GM12892 (cell line): ENCODE measurements at places on chromosomes 2 and 18.

DNA sequence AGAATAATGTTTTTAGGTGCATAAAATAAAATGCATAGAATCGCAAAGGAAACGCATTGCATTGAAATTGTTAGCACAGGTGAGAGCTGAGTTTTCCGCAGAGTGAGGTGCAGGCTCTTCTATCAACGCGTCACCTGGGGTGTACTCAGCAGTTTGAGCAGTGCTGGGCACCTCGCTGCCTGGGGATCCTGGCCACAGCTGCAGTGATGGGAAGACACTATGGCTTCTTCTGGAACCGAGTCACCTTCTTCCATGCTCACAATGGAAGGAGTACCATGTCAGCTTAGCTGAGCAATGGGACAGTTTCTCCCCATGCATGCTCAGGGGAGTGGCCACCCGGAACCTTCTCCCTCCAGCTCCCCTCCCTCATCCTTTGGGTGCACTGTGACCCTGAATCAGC lies 95.4 kb upstream of the OTOS start:
- DNase-seq, result no peak

GRCh38 chr2:172095146-172095904 lies 7.4 kb downstream of the DLX2 start:
- peak; percentile 75 for DNase-seq

- no peak for DNase-seq
These were observed 56.1 kb downstream of the HS6ST1 start for GRCh38 chr2:128262315-128263253.

DNA sequence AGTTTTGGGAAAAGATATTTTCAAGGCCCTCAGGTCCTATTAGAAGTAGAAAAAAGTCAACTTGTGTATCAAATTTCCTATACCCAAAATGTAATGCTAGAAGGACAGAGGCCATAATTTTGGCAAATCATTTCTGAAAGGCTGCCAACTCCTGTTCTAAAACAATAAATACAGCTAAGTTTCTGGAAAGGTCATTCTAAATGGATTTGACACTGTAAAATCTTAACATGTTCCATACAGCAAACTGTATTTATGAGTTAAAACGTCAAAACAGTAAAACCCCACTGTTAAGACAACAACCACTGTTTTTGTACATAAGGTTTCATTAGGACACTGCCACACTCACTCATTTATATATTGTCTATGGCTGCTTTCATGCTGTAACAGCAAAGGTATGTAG lies 9.7 kb downstream of the FAM98A start:
- no peak for DNase-seq

DNA sequence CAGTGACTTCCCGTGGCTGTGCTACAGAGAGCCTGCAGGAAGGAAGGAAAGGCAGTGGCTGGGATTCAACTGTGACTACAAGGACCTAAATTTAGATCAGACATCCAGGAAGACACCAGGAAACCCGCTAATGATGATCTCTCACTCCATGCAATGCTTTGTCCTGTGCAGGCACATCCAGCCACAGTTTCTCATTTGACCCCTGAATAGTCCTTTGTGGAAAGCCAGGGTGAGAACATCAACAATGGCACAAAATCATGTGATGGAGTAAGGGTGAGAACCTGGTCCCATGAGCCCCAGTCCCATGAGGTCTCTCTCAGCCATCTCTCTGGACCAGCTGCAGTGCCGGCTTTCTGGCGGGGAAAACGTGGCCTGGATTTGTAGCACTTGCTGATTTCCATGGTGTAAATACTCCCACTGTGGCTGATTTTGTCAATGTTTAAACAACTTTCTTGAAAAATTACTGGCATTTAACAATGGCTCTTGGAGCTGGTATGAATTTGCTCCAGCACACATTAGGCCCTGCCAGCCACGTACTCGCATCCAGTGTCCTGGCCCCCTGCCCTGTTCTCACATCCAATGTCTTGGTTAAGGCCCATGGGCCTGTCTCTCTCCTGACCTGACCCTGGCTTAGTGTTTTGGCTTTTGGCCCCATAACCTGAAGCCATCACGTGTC lies 159.0 kb upstream of the HAAO start:
- DNase-seq, result no peak

- no peak for DNase-seq
These were observed 104.9 kb downstream of the RBMS1 start for GRCh38 chr2:160388464-160389263.

DNA sequence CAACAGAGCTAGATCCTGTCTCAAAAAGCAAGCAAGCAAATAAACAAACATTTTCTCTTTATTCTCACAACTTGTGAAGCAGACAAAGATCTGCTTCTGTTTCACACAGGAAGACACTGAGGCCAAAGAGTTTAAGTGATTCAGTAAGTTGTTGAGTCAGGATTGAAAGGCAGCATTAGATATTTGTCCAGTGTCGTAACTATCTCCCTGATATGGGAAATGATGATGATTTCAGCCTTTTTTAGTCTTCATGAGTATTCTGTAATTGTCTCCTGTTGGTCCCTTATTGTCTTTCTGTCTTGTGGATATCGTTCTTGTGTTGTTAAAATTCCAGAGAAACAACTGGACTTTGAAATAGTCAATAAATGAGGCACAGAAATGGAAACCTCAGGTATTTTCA lies 59.6 kb downstream of the GATA6 start:
- no peak for DNase-seq

DNA sequence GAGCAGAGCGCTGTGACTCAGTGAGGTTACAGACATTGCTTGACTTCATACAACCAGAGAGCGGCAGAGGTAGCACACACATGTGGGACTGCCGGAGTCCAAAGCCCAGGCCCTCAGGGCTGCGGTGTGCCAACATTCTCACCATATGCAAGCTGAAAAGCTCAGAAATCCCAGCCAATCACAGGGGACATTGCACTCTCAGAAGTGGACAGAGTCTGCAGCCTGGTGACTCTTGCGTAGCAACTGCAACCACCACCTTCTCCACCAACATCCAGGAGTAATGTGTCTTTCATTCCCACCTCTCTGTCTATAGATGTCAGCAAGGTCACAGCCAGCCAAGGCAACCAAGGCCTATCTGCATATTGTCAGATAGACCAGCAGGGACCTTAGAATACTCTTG lies 158.1 kb downstream of the TTC32 start:
- DNase-seq, result no peak

DNA sequence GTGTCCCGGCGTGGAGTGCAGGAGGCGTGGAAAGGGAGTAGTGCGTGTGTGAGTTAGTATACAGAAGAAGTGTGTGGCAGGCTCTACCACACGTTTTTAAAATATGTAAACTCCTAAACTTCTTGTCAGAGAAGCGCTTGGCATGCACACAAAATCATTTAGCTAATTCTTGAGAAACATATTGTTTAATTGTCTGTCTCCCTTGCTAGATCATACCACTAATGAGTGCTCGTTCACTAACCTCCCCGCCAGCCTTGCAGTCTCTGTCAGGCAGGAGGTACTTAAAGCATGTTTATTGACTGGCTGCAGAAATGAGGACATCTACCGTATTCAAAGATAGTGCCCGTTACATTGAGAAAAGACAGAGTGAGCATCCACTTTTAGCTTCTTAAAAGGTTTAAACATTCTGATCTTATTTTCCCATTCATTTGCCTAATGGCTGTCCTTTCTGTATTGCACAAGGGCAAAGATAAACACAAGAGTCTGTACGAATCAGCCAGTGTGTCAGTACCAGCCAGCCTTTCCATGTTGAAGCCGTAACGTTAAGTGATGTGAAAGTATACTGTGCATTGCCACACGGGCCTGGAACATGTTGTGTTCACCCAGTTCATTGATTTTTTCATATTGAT lies 41.4 kb downstream of the TRAPPC12 start:
- no peak for DNase-seq

DNA sequence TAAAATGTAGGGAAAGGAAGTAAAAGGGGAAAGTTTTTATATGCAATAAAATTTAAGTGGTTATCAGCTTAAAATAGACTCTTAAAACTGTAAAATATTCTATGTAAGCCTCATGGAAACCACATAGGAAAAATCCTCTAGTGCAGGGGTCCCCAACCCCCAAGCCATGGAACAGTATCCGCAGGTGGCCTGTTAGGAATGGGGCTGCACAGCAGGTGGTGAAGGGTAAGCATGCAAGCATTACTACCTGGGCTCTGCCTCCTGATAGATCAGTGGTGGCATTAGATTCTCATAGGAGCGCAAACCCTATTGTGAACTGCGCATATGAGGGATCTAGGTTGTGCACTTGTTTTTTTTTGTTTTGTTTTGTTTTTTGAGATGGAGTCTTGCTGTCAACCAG lies 1409.3 kb upstream of the CDH2 start:
- DNase-seq, result no peak

GRCh38 chr2:1891971-1892486 lies 147.7 kb upstream of the PXDN start:
- DNase-seq, result no peak

GRCh38 chr2:171274757-171275156 lies 114.1 kb upstream of the TLK1 start:
- no peak for DNase-seq

DNA sequence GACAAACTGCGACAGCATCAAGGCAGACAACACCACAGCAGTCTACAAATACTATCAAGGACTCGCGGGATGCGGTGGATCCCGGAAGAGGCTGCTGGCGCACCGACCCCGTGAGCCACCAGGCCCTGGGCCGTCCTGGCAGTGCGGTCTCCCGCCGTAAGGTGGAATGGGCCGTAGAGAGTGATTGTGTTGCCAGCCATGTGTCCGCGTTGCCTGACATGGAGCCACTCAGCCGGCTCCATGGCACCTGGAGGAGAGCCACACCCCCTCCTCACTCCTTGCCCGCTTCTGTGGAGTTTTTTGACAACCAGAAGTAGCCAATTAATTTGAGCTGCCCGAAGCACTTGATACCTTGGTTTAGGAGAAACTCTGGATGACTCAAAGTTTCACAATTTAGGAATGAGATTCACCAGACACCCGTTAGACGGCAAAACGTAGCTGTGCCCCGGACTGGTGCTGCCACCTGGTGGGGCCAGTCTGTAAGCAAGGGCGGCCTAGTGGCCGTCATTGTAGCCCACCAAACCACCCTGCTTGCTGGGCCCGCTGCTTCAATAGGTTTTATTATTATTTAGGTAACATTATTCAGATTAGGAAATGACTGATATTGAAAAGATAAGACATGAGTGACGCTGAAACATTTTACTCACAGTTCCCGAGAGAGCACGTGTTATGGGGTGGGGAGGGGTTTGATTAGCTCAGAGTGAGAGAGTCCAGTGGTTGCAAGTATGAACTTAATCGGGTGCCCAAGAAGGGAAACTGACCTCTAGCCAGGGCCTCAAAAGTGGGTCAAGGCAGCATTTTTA lies 10.2 kb upstream of the IMP4 start:
- peak; percentile 58 for DNase-seq

DNA sequence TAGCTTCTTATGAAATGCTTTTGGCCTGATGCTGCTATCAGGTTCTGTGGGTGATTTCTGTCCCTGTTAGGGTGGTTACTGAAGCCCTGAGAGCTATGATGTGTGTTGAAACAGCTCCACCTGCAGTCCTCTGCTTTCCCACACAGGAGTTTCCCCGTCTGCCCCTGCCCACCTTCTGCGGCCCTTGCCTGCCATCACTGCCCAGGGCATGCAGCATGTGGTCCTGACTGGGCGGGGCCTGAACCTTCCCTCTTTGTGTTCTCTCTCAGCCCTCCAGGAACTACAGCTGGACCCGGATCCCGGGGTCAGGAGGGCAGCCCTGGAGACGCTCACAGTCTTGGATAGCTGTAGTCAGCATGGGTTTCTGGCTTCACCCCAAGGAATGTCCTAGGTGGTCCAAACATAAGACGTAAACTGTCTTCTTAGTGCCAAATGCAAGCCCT lies 21.4 kb downstream of the HJURP start:
- DNase-seq, result no peak

DNA sequence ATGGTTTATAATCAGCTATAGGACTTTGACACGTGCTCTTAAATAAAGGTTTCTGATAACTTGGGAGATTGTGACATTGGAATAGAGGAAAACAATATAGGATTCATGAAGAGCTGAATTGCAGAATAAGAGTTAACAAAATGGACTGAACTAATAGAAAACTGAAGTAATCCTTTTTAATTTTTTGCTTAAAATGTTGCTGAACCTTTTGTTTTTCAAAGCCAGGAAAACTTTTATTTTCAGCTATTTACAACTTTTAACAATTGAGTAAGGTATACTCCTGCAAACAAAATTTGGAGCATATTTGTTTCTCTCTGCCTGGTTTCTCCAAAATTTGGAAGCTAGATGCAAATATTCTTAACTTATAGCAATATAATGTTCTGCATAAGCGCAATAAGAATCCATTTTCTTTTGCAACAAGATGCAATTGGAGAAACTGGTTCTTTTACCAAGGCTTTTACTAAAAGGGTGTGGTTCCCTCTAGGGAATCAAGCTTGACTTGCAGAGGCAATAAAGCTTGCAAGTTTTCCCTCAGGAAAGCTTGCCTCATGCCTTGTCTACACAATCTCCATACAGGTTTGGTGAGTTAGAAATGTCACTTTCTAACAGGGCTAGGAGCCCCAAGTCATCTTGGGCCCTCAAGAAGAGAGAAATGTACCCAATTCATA lies 10.3 kb upstream of the PDK1 start:
- no peak for DNase-seq

GRCh38 chr2:55459714-55460274 lies 40.1 kb upstream of the CCDC88A start:
- no peak for DNase-seq

- no peak for DNase-seq
These were observed 85.7 kb upstream of the RBBP8 start for GRCh38 chr18:22847392-22847791.

GRCh38 chr18:49812286-49813068 lies 856 bp downstream of the ACAA2 start:
- DNase-seq, result no peak

GRCh38 chr18:60623331-60623730 lies 250.8 kb upstream of the MC4R start:
- no peak for DNase-seq

DNA sequence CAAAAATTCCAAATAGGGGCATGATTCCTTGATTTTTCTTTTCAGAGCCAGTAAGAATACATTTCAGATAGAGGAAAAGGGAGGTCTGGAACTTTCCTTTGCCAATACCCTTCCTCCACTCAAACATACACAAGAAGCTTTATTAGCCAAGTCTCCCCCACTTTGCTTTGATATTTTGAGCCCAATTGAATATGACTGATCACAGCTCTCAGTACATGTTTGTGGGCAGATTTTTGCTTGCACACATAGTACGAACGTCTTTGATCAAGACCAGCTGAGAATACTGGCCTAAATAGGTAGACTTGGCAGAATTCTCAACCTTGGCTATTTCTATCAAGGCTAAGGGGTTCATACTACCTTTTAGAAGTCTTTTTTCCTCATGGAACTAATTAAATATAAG lies 148.8 kb upstream of the PGAP1 start:
- DNase-seq, result no peak

GRCh38 chr2:212997526-212998020 lies 153.8 kb downstream of the IKZF2 start:
- no peak for DNase-seq

GRCh38 chr18:6366776-6367175 lies 47.9 kb downstream of the L3MBTL4 start:
- DNase-seq, result no peak

- no peak for DNase-seq
These were observed 61.9 kb downstream of the KLHL29 start for GRCh38 chr2:23446916-23447315.

DNA sequence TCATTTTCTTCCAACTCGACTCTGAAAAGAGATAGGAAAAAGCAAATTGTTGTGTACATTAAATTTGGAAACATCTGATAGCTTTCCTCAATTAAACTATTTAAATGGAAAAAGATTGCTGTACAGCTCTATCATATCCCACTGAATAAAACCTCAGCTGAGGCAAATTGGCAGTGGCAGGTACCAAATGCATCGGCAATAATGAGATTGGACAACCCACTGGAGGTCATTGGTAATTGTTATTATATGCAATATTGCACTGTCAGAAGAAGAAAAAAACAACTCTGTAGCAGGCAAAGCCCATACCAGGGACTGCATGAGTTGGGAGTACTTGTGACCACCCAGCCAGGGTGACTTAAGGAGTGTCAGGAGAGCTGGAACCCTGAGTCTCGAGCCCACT lies 291.6 kb upstream of the SKOR2 start:
- no peak for DNase-seq
